Stimulated activated CD8-positive, alpha-beta memory T cell treated with anti-CD3 and anti-CD28 coated beads, Interleukin-4, amount 100 ng/mL, for 1 hour (primary cell): ENCODE measurements at places on chromosomes 4 and X.

DNA sequence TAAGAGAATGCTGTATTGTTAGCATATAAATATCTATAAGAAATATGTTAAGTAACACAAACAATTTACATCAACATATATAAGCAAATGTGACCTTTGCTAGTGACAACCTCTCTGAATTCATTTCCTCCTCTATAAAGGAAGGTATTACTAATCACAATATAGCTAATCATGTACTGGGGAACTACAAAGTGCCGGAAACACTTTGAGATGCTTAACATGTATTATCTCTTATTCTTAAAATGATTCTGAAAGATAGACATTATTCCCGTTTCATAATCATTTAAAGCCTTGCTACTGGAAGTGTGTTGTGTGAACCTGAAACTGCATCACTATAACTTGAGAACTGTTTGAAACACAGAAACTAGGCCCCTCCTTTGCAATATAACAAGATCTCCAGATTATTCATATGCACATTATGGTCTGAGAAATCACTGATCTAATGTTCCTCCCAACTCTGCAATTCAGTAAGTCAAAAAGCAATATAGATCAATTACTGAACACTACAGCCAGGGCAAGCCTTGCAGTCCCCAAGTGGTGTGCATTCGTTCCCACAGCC lies 54.0 kb downstream of the KLHL8 start:
- no peak for DNase-seq

- no peak for DNase-seq
Observed at GRCh38 chr4:54581807-54582206, 76.0 kb upstream of the KIT start.

DNA sequence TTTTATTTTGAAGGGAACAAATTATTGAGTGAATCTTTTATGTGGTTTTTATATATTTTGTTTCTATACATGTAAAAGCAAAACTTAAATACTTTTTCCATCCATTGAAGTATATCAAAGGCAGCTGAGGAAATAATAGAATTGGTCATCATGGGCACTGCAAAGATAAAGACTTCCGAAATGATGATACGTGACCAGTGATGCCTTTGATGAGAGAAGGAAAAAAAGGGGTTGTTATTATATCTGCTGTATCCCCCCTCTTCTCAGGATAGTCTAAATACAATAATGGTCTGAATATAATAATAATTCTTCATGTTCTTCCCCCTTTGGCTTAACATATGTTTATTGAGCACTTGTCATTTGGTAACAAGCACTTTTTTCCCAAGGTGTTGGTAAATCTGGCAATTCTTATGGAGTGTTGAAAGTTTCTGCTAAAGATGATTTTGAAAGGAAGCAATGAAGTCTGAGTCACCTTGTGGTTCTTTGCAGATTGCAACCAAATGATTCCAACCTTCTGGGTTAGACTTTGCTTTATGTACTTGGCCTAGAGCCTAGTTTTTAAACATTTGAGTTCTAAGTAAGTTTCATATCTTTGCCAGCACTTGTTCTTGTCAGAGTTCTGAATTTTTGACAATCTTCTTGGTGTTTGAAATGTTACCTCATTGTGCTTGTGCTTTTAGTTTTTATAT lies 60.8 kb downstream of the USP9X start:
- no peak for DNase-seq

GRCh38 chr4:7503559-7504249 lies 69.0 kb upstream of the PSAPL1 start:
- no peak for DNase-seq

- DNase-seq: no peak
Observed at GRCh38 chr4:107283587-107284559, 247.8 kb upstream of the DKK2 start.

DNA sequence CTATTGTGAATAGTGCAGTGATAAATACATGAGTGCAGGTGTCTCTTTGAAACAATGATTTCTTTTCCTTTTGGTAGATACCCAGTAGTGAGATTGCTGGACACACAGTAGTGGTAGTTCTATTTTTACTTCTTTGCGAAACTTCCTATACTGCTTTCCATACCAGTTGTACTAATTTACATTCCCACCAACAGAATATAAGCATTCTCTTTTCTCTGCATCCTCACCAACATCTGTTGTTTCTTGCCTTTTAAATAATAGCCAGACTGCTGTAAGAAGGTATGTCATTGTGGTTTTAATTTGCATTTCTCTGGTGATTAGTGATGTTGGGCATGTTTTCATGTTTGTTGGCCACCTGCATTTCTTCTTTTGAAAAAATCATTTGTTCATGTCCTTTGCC lies 105.9 kb downstream of the COL4A6 start:
- no peak for DNase-seq
